Right renal cortex interstitium (tissue), 3 donors: ENCODE measurements at places on chromosomes 5 and 9.

GRCh38 chr5:134503937-134504437, 21.5 kb upstream of the JADE2 start:
- no peak for DNase-seq

GRCh38 chr9:97075289-97075985, 36.5 kb upstream of the CTSV start:
- no peak for DNase-seq

- DNase-seq: no peak
Measured at GRCh38 chr5:52895572-52896413, 93.4 kb upstream of the ITGA2 start.

- no peak for DNase-seq
Measured at GRCh38 chr5:142749321-142749720, 20.9 kb upstream of the ARHGAP26 start.

DNA sequence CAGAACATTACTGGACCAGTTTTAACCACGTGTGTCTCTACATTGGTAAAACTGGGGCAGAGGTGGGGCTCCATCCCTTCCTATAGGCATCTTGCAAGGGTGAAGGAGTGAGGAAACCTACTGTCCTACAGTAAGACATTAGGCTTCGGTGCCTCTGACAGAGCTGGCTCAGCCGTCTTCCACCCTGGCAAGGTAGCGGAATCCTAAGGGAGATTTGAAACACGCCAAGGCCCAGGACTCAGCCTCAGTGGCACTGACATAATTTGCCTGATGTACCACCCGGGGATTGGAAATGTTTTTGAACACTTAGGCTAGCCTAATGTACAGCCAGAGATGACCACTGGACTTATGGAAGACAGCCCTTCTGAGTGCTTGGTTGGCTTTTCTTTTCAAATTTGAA, 329.7 kb upstream of the IRX1 start:
- DNase-seq: no peak

GRCh38 chr9:92807031-92807756, 42.6 kb upstream of the BICD2 start:
- DNase-seq: no peak

DNA sequence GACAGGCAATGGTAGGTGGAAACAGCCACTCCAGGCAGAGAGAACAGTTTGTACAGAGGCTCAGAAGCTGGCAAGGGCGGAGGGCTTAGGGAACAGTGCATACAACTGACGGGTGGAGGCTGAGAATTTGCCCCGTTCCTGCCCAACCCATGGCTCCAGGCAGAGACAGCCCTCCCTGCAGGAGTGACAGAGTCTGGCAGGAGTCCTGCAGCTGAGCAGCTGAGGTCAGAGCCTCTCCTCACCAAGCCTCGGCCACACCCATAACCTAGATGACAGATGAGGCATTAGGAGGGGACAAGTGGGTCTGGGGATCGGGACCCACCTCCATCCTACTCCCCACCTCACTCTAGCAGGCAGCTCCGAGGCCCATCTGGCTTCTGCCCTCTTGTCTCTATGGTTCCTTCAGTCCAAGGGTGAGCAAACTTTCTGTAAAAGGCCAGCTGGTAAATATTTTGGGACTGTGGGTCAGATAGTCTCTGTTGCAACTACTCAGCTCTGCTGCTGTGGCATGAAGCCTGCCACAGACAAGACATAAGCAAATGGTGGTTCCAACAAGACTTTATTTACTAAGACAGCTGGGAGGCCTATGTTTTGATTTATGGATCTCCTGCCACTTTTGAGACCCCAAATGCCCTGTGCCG, 83.7 kb downstream of the SH3TC2 start:
- DNase-seq: no peak

- no peak for DNase-seq
Measured at GRCh38 chr9:71250581-71250980, 129.2 kb upstream of the TRPM3 start.

DNA sequence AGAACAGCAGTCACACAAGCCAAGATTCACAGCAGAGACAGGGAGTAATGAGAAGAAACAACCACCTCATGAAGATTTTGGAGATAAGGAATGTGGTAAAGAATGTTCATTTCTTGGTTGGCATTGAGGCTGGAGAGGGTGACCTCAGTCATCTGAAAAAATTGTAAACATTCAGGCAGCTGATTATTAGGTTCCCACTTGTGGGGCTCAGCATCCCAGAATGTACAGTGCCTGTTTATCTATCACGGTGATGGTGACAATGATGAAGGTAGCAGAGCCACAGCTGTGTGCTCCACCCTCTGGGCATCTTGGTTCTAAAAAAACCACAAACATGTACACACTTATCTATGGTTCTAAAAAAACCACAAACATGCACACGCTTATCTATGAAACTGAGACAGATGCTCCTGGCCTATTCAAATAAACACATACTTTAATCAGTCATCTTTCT, 143.9 kb upstream of the MOCS2 start:
- no peak for DNase-seq

GRCh38 chr9:3028535-3028934, 184.6 kb upstream of the PUM3 start:
- DNase-seq: no peak

DNA sequence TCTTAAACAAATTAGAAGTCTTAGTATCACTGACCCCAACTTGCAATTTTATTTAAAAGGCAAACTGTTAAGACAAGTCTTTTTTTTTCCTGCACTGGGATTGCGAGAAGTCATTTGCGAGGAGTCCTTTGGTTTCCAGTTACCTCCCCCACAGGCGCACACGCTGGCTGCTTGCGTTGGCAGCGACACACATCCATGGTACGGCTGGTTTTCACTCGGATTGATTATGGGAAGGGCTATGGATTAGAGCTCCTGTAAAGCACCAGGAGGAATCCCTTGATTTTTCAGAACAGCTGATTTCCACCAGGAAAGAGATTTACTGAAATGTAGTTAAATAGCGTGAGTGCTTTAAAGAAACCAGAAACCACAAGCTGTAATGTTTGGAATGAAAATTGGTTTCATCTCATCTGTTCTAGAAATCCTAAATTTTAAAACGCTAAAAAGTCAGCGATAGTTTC, 737 bp downstream of the SLC1A3 start:
- no peak for DNase-seq

GRCh38 chr5:7822449-7822848, 28.5 kb downstream of the CFAP90 start:
- DNase-seq: no peak

GRCh38 chr9:34983209-34983608, 6.3 kb upstream of the DNAJB5 start:
- DNase-seq: no peak

- DNase-seq: no peak
Measured at GRCh38 chr5:88666761-88667495, 216.1 kb downstream of the MEF2C start.

- DNase-seq: no peak
Measured at GRCh38 chr9:109558718-109559151, 60.6 kb upstream of the PTPN3 start.

- DNase-seq: no peak
Measured at GRCh38 chr5:86124333-86124732, 493.4 kb upstream of the COX7C start.

DNA sequence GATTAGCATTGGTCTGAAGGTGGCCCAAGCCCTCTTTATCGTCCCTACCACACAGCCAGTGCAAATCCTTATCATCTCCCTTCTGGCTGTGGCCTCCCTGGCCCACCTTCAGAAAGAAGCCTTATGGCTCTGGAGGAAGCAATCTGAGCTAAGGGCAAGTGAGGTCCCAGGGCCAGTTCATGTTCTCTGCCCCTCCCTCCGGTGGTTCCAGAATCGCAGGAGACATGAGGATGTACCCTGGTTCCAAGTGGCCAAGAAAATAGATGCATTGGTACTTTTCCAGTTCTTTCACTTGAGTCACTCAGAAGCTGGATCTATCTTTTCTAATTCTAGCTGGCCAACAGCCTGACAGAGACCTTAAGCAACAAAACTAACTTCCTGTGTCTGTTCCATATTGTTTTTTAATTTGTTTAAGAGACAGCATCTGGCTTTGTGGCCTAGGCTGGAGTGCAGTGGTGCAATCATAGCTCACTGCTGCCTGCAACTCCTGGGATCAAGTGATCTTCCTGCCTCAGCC, 60.7 kb downstream of the LHFPL2 start:
- DNase-seq: no peak

- no peak for DNase-seq
Measured at GRCh38 chr9:134782921-134783698, 97.5 kb upstream of the FCN2 start.

GRCh38 chr5:172114875-172115422, 73.1 kb downstream of the STK10 start:
- DNase-seq: no peak

- no peak for DNase-seq
Measured at GRCh38 chr9:24614070-24614469, 68.4 kb upstream of the IZUMO3 start.

DNA sequence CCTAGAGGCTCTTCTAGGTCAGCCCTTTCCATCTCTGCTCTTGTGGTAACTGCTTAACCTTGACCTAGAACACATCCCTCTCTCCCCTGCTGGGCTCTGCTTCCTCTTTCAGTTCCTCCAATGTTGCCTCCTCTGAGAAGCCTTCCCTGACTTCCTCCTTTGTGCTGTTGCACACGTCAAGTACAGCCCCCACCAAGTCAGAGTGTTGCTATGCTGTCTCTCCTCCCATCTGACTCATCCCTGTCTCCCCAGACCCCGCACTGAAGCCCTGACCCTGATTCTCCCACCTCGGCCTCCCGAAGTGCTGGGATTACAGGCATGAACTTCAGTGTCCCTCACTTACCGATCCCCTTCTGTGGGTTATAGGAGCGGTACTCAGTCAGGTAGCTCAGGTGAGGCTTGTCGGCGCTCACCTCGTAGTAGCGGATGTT, 10.4 kb upstream of the TRIM14 start:
- no peak for DNase-seq

GRCh38 chr9:115810166-115810565, 343.4 kb upstream of the PAPPA start:
- no peak for DNase-seq

GRCh38 chr5:148090773-148091250, 27.0 kb downstream of the SPINK5 start:
- no peak for DNase-seq

- no peak for DNase-seq
Measured at GRCh38 chr5:139065306-139065705, 132.9 kb downstream of the SIL1 start.

GRCh38 chr5:8347984-8348383, 479.0 kb downstream of the MTRR start:
- no peak for DNase-seq

DNA sequence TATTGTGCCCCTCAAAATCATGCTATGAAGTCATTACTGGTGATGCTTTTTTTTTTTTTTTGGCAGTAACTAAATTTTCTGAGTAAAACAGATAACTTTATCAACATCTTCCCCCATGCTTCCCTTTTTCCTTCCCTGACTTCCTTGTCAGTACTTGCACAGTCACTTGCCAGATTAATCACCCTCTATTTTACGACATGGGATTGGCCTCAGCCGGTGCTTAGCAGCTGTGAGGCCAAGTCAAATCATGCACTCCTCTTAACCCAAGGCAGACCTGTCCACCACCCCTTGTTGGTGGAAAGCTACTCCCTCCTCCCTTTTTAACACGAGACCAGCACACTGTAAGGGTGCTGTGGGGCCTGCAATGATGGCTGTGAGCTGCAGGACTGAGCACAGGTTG, 118.0 kb upstream of the OTULINL start:
- DNase-seq: no peak

- no peak for DNase-seq
Measured at GRCh38 chr5:108297042-108297601, 84.8 kb downstream of the FBXL17 start.

GRCh38 chr9:38681747-38682227, 38.1 kb downstream of the FAM240B start:
- DNase-seq: no peak

DNA sequence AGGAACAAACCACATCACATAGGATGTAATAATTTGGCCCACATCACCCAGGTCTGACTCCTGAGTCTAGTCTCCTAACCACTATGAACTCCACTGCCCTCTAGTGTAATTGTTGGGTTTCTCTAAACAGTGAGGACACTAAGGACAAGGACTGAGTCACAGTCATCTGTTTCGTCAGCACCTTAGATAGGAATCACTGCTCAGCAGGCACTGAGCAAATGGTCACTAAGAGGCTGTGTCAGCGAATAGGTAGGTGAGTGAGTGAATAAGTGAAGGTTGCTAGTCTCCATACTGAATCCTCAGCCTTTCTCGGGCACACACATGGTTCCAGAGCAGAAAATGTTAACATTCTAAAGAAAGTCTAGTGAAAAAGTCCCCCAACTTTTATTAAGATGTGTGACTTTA, 278.6 kb downstream of the SPOCK1 start:
- no peak for DNase-seq

- no peak for DNase-seq
Measured at GRCh38 chr5:82147860-82148573, 130.1 kb downstream of the RPS23 start.

DNA sequence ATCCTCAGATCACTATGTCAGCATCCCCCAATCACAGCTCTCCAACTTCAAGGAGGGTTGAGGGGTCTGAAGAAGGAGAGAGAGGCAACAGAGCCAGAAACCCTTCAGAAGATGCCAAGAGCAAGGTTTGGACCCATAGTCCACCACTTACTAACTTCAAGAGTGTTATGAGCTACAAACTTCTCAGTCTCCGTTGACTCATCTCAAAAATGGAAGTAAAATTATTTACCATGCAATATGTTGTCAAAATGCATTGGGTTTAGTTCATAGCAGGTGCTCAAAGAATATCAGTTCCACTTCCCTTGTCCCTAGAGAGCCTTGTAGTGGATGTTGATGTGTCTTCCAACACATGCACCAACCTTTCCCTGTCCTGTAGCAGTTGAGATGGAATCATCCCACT, 116.0 kb downstream of the KCNIP1 start:
- DNase-seq: no peak

GRCh38 chr5:78377718-78378105, 17.3 kb downstream of the SCAMP1 start:
- no peak for DNase-seq
